ENCODE measurements at places on chromosomes 1 and 21. TPM values are rescaled to one million over a fixed set of nuclear protein-coding genes. Genes with fewer than 3 reads are reported as not detected.
A peak's percentile ranks its signal among the peaks of the same experiment; 100 is the strongest.

The PDC gene
- not detected for polyA plus RNA-seq

DNA sequence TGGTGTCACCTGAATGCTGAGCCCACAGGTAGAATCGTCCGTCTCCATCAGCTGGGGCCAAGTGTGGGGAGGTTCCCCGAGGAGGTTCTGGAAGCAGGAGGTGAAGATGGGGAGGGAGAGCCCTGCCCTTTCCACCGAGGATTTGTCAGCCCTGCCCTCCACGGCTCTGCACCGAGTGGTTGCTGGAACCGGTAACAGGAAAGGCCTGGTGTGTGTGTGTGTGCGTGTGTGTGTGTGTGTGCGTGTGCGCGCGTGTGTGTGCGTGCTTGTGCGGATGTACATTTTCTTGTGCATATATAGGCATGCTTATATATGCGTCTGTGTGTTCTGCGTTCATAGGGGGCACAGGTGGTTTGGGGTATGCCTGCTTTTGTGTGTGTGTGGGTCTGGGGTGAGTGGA is 3.5 kb downstream of the NBL1 start:
- no peak for DNase-seq

GRCh38 chr1:212749821-212750535 is 41.6 kb downstream of the NSL1 start:
- DNase-seq, result peak; percentile 77

GRCh38 chr1:117809764-117810163 is 119.7 kb downstream of the GDAP2 start:
- DNase-seq, result no peak
